NCI-H1105 treated with DMSO at 0.1 percent for 48 hours (cell line): ENCODE measurements at places on chromosomes 6 and 20.

DNA sequence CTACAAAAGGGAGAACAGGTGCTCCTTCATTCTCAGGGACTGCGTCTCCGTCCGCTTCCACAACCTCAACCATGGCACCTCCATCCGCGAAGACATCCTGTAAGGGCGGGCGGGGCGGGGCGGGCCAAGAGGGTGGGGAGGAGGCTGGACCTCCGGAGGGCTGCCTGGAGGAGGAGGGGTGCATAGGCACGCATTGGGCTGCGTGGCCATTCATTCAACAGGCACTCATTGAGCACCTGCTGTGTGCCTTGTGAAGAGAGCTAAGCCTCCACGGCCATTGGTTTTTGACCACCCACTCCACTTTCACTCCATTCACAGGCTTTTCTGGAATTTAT, 435 bp downstream of the ZSWIM3 start:
- DNase-seq = no peak

DNA sequence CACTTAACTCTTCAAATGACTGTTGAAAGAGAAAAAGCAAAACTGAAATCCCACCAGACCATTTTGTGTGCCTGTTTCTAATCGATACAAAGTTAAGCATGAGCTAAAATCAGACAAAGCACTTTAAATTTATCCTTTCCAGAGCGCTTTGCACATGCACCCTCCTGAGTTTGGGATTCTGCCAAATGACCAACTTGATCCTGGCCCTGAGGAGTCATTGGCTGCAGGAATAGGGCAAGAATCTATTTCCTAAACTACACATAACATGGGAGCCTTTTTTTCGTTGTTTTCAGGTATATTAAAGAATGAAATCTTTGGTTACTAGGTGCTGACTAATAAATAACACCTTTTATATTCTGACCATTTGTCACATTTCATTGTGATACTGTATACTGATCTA, 23.8 kb upstream of the MTHFD1L start:
- peak; percentile 4 for DNase-seq

- no peak for DNase-seq
These were observed 8.1 kb upstream of the AARS2 start for GRCh38 chr6:44321210-44321609.

DNA sequence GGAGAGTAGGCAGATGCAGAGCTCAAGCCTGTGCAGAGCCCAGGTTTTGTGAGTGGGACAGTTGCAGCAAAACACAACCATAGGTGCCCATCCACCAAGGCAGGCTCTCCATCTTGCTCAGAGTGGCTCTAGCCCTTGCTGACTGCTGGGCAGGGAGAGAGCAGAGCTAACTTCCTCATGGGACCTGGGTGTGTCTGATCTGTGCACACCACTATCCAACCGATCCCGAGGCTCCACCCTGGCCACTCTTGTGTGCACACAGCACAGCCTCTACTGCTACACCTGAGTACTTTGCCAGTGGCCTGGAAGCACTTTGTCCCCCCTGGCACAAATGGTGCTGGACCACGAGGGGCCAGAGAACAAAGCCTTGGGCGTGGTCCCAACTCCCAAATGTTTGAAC, 7.9 kb upstream of the DEFB125 start:
- no peak for DNase-seq

DNA sequence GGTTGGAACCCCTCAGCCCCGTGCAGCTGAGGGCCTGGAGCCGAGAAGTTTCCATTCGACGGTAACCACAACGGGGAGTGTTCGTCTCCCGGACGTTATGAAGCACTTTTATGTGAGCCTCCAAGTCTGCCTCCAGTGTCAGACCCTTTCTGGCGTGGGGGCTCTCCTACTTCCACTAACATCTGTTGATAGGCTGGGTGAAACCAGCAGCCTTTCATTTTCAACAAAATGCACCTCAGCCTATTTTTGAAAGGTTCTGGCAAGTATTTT, 257.4 kb downstream of the THBS2 start:
- no peak for DNase-seq

DNA sequence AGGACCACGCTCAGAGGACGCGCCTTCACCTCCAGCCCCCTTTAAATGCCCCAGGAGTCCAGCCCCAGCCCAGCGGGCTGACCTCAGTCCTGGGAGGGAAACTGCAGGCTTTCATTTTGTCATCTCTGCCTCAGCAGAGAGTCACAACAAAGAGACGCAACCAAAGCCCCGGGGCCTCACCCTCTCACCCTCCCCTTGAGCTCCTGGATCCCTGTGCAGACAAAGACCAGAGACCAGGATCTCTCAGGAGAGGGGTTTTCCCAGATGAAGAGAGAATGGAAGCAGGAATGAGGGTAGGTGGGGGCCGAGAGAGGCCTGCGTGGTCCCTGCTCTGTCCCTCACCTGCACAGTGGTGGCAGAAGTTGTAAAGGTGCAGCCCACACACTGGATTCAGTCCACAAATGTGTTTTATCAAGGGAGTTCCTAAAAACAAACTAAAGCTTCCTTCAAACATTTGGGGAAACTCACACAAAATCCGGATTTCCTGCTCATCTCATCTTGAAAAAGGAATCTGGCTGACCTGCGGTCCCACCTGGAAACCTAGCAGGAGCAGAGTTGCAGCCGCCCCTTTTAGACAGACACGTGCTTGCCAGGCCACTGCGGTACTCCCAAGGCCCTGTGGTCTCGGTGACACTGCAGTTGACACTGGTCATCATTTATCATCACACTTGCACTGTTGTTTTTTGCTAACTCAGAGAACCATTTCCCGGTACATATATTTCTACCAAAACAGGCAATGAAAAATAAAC, 27.1 kb downstream of the PTGIS start:
- DNase-seq = no peak
